Activated naive CD4-positive, alpha-beta T cell treated with Interleukin-2 at 50 U/mL for 16 hours (primary cell): ENCODE measurements at places on chromosomes 13 and 19.

- DNase-seq = no peak
Observed at GRCh38 chr19:42066075-42066754, 3.8 kb downstream of the GRIK5 start.

GRCh38 chr13:113176280-113176679, 17.8 kb downstream of the PROZ start:
- peak; percentile 61 for DNase-seq

DNA sequence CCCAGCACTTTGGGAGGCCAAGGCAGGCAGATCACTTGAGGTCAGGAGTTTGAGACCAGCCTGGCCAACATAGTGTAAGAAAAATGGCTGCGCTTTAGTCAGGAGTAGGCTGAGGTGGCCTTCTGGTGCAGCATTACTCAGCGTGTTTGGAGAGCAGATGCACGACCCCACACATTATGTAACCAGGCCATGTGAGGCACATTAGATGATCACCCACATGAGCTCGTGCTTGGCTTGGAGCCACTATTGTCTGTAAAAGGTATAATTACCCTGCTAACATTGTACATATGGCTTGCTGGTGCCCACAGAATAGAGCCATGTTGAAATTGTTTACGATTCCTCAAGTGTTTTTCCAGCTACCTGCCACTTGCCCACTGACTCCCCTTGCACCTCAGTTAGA, 24.0 kb upstream of the SCEL start:
- no peak for DNase-seq

GRCh38 chr19:30252214-30252613, 120.0 kb upstream of the ZNF536 start:
- DNase-seq = no peak

DNA sequence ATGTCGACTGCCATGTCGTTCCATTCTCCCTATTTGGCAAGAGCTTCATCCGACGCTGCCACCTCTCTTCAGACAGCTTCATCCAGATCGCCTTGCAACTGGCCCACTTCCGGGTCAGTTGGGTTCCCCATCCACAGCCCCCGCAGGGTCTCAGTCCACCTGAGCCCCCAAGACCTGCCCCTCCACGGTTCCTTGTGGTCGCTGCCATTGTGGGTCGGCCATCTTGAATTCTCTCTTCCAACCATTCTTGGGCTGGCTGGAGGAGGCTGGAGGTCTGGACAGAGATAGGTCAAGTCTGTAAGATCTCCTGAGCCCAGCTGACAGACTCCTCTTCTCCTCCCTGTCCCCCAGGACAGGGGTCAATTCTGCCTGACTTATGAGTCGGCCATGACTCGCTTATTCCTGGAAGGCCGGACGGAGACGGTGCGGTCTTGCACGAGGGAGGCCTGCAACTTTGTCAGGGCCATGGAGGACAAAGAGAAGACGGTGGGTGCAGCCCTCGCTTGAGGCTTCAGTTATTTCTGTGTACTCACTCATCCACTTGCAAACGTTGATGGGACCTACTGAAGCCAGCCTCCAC, 19.5 kb downstream of the CPT1C start:
- no peak for DNase-seq

DNA sequence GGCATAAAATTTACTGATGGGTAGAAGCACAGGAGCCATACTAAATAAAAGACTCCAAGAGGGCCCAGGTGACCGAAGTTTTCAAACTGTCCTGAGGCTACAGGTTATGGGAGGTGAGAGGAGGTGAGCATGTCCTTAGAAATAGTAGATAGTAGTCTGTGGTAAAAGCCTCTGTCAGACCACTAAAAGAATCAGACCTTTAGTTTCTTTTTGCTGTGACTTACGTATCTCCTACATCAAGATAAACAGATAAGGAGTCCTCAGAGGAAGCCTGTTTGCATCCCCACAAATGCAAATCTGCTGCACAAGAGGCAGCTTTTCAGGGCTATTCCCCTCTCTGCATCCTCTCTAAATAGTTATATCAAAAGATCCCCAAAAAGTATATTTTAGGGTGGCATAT, 711.6 kb upstream of the SLITRK6 start:
- DNase-seq = no peak

DNA sequence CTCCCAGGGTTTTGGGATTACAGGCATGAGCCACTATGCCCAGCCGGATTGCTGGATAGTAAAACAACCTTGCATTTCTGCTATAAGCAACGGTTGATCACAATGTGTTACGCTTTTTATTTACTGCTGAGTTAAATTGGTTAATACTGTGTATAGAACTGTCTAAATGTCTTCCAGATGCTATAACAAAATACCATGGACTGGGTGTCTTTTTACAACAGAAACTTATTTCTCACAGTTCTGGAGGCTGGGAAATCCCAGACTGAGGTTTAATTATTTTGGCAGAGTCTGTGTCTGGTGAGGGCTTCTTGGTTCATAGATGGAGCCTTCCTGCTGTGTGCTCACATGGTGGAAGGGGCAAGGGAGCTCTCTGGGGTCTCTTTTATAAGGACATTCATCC, 65.5 kb downstream of the ING1 start:
- no peak for DNase-seq

DNA sequence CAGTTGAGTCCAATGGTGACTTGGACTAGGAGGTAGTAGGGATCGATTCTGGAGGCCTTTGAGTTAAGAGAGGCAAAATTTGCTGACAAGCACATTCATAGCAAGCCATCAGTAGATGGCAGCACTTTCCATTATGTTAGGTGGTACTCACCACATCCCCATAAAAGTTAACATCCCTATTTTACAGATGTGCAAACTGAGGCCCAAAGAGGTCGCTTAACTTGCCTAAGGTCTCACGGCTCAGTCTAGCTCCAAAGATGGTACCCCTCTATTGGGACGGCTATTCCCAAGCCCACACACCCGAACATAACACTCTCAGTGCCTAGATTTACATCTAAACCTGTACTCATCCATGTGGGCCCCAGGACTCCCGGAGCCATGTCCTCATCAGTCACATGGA, 21.5 kb upstream of the FOSB start:
- no peak for DNase-seq
